ENCODE measurements at places on chromosomes 6 and 20.

- no peak for DNase-seq
Measured at GRCh38 chr6:108836061-108836460, 12.2 kb upstream of the ARMC2 start.

DNA sequence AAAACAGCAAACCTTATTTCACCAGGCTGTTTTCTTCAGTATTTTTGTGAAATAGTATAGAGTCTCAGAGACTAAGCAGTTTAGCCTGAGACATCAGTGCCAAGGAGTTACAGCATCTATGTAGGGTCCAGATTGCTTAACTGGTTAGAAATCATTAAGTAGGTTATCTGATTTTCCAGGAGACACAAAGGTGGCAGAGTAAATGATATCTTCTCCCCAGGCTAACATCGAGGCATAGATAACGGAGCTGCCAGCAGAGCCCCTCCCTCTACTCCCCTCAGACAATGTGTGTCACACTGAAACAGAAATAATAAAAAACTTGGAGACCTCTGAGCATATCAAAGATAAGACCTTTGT is 473.0 kb upstream of the CITED2 start:
- DNase-seq: no peak

DNA sequence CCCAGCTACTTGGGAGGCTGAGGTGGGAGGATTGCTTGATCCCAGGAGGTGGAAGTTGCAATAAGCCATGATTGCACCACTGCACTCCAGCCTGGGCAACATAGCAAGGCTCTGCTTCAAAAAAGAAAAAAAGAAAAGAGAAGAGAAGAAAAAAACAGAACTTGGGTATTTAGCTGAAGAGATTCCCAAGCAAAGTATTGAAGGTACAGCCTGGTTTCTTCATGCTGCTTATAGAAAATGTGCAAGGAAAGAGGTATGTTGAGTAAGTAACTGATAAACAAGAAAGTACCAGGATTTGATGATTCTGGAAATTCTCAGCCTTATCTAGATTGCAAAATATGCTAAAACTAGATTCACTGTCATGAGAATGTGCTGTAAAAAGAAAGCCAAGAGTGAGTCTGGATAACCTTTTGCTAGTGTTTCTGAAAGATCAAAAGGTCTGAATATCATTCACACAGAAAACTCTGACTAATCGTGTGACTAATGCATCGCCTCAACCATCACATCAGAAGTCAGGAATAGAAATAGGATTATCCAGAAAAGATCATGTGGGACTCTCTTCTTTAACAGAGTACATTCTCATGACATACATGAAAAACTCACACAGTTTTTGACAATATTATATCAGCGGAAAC is 32.4 kb upstream of the NOP56 start:
- no peak for DNase-seq

DNA sequence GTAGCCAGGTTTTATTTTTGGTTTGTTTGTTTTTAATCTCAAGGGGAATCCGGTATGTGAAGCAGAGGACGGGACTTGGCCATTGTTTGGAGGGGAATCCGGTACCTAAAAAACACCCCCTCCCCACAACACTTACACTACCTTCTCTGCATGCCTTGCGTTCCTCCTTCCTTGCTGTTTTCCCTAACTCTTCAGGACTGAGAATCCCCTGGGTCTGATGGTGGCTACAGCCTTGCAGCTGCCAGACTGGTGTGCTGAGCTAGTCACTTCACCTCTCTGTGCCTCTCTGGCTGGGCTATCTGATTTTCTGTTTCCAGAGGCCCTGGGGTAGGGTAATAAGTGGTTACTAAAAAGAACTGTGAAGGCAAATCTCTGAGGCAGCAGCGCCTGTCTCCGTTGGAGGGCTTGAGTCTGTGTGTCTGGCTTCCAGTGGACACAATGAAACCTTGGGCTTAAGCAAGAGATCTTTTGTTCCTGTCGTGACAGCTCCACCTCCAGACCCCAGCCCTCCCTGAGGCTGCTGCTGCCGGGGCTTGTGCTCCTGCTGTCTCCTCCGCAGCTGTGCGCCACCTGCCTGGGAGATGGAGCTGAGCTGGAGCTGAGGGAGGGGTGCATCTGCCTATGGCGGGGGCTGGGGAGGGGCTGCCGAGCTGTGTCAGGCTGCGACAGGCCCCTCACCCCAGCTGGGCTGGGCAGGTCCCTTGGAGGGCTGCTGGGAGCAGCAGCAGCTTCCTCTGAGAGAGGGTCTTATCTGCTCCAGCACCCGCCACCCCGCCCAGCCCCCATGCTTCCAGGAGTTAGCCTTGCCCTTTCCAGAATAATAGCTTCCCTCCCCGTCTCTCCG is 65.8 kb upstream of the CCDC167 start:
- DNase-seq: no peak

GRCh38 chr6:137362878-137363804 is 131.1 kb downstream of the OLIG3 start:
- no peak for DNase-seq

GRCh38 chr20:37317316-37317715 is 27.9 kb downstream of the MANBAL start:
- no peak for DNase-seq

DNA sequence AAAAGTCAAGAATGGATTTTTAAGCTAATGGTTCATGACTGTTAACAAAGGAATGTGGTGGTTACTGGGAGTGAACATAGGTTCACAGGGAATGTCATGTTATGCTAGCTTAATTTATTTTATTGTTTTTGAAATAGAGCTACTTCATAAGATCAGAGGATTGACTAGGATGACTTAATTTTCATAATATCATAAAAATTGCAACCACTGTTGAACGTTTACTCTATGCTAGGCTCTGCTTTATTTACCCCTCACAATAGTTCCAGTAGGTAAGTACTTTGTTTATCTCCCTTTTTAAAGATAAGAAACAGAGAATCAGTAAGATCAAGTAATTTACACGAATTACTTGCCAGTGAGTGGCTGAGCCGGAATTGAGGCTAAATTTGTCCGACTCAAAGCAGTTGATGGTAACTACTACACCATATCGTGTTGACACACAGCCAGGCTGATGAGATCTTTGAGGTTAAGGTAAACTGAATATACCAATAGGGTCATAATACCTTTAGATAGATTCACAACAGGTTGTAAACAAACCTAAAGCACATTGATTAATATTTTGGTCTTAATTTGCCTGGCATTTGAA is 194.6 kb upstream of the CITED2 start:
- DNase-seq: no peak

DNA sequence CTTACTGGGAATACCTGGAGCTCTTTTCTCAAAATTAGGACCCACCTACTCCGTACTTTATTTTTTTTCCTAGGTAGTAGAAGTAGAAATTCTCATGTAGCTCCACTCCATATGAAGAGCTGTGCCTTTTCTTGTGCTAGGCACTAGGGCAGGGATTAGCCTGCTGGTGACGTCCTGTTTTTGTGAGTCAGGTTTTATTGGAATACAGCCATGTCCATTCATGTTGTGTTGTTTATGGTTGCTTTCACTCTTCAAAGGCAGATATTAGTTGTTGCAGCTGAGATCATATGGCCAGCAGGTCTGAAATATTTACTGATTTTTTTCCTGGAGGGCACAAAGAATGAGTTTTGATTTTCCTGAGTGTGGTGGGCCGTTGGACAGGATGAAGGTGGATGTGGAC is 20.5 kb downstream of the XRN2 start:
- no peak for DNase-seq

Data from mesenteric fat pad (tissue), 1 donor.